ENCODE measurements at places on chromosomes 13 and 19.

DNA sequence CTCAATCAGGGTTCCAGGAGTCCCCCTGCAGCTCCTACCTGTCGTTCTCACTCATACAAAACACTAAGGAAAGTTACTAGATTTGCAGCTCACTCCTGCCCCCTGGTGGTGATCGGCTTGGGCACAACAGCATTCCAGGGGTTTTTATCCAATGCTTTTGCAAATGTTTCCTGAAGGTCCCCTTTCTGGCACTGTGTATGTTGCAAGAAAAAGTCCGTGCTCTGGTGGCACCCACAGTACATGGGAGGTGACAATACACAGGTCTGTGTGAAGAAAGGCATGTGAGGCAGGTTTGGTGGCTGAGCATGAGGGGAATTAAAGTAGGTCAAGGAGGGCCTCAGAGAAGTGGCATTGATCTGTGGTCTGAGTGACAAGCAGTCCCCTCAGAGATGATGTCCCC, 8.6 kb upstream of the TYK2 start:
- peak; percentile 82 for DNase-seq

GRCh38 chr19:45005787-45006186, 4.5 kb downstream of the RELB start:
- no peak for DNase-seq

DNA sequence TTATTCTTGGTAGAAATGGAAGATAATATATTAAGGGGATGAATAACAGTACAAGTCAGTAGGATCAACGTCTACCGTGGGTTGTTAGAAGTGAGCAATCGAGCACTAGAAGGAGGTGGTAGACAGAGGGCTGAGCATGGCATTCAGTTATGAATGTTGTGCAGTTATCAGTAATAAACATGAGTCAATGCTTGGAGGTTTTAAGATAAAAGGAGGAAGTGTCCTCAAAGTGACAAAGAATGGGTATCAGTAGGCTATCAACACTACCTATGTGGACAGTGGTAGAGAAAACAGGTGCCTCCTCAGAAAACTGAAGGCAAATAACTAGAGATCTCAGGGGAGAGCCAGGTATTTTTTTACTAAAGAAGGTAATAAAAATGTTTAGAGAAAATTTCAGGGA, 1607.0 kb downstream of the PCDH9 start:
- DNase-seq, result no peak

GRCh38 chr19:56838909-56839651, 1.4 kb downstream of the PEG3 start:
- DNase-seq, result no peak

GRCh38 chr19:19775891-19776205, 42.9 kb upstream of the ZNF14 start:
- peak; percentile 36 for DNase-seq

DNA sequence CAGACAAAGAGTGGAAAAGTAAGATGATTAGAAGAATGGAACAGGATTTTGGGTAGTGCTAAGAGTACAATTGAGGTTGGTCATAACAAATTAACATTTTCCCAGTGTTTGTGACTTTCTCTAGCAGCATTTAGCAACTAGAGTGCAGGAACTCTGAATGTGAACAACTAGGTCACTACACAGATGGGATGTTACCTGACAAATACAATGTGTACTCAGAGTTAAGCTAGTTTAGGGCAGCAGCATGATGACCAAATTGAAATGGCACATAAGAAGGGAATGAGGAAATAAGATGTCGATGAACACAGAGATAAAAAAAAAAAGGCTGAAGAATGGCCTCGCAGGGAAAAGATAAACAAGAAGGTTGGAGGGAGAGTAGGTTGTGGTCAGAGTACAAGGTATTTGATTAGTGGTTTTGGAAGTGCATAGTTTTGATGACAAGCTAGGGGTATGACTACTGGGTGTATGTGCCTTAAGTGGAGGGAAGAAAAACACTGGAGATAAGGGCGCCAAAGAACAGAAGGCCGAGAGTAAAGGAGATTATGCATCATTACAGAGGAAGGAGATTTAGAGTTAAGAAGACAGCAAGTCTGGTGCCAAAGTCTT, 381.1 kb downstream of the FGF14 start:
- no peak for DNase-seq

DNA sequence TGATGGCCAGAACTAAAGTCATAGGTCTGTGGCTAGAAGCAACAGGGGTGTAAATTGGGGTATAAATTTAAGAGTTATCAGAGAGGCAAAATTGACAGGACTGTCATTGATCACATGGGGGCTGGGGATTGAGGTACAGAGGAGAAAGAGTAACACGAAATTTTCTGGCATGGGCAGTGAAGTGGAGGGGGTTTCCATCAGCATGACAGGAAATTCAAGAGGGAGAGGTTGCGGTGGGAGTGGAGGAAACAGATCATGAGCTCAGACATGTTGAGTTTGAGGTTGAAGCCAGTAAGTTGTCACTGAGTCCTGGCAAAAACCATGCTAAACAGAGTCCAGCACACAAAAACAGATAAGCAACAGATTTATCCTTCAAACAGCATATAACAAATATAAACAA, 192.1 kb upstream of the TSC22D1 start:
- no peak for DNase-seq

GRCh38 chr19:47768604-47769003, 9.9 kb upstream of the SELENOW start:
- DNase-seq, result no peak

GRCh38 chr19:47260476-47260875, 4.2 kb downstream of the CCDC9 start:
- no peak for DNase-seq

DNA sequence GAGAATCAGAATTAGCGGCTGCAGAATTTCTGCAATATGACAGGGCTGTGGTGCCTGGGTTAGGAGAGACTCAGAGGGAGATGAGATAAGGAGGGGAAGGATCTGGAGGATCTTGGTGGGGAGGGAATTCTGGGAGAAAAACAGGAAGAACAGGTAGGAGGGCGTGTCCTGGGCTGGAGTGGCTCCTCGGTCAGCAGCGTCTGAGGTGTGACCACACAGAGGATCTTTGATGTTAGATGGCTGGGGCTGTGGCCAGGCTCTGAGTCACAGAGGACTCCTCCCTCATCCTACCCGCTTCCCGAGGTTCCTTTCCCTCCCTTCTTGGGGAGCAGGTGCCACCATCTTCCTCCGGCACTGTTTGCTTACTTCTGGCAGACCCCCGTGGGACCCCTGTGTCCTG, 6.4 kb upstream of the KLK6 start:
- no peak for DNase-seq

GRCh38 chr19:48715681-48716171, 3.8 kb downstream of the MAMSTR start:
- DNase-seq, result no peak

- no peak for DNase-seq
Observed at GRCh38 chr13:61362522-61362921, 53.1 kb downstream of the PCDH20 start.

DNA sequence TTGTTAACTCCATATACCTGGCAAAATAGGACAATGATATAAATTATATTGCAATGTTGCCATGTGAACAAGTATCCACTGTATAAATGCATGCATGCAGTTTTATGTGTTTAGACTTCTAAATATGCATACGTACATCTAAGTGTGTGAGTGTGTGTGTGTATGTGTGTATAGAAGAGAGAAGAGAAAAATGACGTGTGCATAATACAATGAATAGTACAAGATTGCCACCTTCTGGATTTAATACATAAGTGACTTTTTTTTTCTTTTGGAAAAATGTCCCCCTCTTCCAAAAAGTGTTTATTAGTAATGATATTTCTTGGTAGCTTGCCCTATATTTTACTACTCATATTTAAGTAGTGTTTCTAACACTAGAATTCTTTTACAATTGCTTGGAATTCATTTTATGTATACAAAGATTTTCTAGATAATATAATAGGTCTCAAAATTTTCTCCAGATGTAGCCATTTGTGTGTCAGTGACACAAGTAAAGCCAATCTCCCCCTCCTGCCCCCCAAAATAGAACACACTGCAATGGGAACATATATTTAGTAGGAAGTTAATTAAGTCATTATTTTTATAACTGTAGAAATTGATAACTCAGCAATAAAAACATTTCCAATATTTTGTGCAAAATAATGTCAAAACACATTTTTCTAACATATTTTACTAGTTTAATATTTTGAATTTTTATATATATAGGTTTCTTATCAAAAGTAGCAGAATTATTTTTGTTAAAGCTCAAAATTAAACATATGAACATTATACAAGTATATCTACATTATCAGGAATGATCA, 783.3 kb upstream of the ATXN8OS start:
- no peak for DNase-seq

DNA sequence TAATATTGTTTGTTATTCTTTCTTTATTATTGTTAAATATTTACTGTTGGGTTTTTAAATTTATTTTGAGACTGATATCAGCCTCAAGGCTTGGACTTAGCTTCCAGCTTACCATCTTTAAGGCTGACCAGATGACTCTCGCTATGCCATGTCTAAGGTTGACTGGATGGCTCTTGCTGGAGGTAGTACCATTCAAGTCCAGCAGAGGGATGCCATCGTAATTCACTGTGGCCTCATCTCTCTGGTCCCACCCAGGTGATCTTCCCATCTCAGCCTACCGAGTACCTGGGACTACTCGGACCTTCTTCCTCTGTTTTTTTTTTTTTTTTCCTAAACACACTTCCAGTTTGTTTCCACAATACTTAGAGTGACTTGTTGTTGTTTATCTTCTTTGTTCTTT, 41.7 kb upstream of the ZNF91 start:
- DNase-seq, result no peak
